ENCODE measurements at places on chromosomes 5 and 9.

GRCh38 chr5:150180241-150181026 is 9.4 kb upstream of the SLC6A7 start:
- no peaks in the 10 kb centered on the region for H3K36me3 ChIP-seq
- H3K4me3 ChIP-seq, result no peak overlapping the region
- no peak for DNase-seq
- no peaks in the 10 kb centered on the region for H3K27me3 ChIP-seq
- H3K4me1 ChIP-seq, result no peaks in the 10 kb centered on the region
- H3K27ac ChIP-seq, result no peak overlapping the region

GRCh38 chr5:24606971-24607370 is 37.8 kb downstream of the CDH10 start:
- DNase-seq, result peak; percentile 59
- H3K36me3 ChIP-seq, result no peaks in the 10 kb centered on the region
- no peak overlapping the region for H3K4me3 ChIP-seq
- H3K27ac ChIP-seq, result no peak overlapping the region
- no peaks in the 10 kb centered on the region for H3K27me3 ChIP-seq
- peaks cover 20% of the 10 kb centered on the region for H3K4me1 ChIP-seq

- H3K27ac ChIP-seq, result no peak overlapping the region
- H3K4me3 ChIP-seq, result no peak overlapping the region
- no peaks in the 10 kb centered on the region for H3K36me3 ChIP-seq
- no peaks in the 10 kb centered on the region for H3K4me1 ChIP-seq
- no peaks in the 10 kb centered on the region for H3K27me3 ChIP-seq
- no peak for DNase-seq
Measured at GRCh38 chr5:16654647-16655334, 38.0 kb upstream of the RETREG1 start.

- no peaks in the 10 kb centered on the region for H3K36me3 ChIP-seq
- DNase-seq, result no peak
- H3K27ac ChIP-seq, result no peak overlapping the region
- H3K27me3 ChIP-seq, result no peaks in the 10 kb centered on the region
- H3K4me1 ChIP-seq, result peaks cover 8% of the 10 kb centered on the region
- no peak overlapping the region for H3K4me3 ChIP-seq
Measured at GRCh38 chr9:91678807-91679580, 255.4 kb upstream of the NFIL3 start.

DNA sequence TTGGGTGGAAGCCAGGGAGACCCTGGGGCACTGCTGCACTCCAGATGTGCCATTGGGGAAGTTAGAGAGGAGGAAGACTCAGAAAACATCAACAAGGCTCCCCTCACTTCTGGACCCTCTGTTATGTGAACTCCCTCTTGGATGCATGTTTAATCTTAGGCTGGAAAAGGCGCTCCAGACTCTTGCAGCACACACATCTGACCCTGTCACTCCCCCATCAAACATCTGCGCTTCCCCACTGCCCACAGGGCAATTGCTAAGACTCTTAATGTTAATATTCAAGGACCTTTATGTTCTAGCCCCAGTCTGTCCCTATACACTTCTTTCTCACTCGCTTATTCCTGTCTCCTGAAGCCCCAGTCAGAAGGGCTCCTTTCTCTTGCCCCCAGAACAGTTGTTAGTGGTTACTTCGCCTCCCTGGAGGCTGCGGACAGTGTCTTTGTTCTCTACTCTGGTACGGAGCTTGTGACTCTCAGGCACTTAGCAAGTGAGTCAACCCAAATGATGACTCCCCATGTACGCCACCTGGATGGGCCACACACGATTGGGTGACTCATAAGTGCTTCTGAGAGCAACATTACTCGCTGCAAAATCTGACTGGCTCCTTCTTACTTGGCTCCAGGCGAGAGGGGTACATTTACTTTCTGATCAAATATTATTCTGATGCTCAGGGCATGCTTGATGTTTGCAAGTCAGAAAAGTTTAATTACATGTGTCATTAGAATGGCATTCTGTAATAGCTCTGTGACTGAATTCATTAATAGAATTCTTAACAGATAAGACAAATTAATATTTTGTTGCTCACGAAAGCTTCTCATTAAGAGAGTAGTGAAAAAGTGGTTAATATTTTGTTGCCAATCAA is 193.6 kb downstream of the HSPA4 start:
- H3K4me3 ChIP-seq, result no peak overlapping the region
- no peak overlapping the region for H3K27ac ChIP-seq
- DNase-seq, result peak; percentile 29
- H3K36me3 ChIP-seq, result no peaks in the 10 kb centered on the region
- H3K4me1 ChIP-seq, result peaks cover 8% of the 10 kb centered on the region

GRCh38 chr9:131650254-131650653 is 89.6 kb downstream of the RAPGEF1 start:
- H3K36me3 ChIP-seq, result no peaks in the 10 kb centered on the region
- H3K4me3 ChIP-seq, result no peak overlapping the region
- no peak for DNase-seq
- no peak overlapping the region for H3K27ac ChIP-seq
- no peaks in the 10 kb centered on the region for H3K4me1 ChIP-seq
